Stimulated activated CD4-positive, alpha-beta T cell treated with anti-CD3 and anti-CD28 coated beads, Interleukin-2, amount 100 ng/mL, for 48 hours (primary cell): ENCODE measurements at places on chromosomes 7 and 10.

GRCh38 chr7:86479144-86479543, 164.6 kb upstream of the GRM3 start:
- no peak for DNase-seq

GRCh38 chr7:432256-432655, 87.4 kb downstream of the PDGFA start:
- DNase-seq = no peak

- no peak for DNase-seq
Measured at GRCh38 chr10:31395695-31396094, 76.7 kb downstream of the ZEB1 start.

DNA sequence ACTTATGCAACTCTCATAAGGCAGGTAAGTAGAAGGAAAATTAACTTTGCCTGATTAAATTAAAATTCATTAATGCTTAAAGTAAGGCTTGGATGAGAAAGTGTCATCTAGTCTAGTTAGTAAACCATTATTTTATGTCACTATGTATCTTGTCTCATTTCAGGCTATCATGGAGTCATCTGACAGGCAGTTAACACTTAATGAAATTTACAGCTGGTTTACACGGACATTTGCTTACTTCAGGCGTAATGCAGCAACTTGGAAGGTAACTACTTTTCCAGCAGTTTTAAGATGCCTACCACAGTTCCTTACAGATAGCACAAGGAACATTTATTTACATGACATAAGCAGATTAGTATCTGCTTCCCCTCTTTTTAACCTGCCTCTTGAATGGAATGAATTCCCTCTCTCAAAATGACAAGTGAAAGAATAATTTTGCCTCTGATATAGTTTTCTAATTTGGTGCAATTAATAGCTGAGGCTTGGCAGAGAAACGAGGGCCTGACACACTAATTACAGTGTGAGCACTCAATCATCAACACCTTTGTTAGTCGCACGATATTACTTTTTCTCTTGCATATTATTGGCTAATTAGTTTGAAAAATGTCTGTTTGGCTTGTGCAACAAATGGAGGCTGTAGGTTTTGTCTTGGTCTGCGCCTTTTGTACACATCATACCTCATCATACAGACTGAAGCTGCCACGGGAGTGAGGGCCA, 245.0 kb downstream of the FOXP2 start:
- no peak for DNase-seq

DNA sequence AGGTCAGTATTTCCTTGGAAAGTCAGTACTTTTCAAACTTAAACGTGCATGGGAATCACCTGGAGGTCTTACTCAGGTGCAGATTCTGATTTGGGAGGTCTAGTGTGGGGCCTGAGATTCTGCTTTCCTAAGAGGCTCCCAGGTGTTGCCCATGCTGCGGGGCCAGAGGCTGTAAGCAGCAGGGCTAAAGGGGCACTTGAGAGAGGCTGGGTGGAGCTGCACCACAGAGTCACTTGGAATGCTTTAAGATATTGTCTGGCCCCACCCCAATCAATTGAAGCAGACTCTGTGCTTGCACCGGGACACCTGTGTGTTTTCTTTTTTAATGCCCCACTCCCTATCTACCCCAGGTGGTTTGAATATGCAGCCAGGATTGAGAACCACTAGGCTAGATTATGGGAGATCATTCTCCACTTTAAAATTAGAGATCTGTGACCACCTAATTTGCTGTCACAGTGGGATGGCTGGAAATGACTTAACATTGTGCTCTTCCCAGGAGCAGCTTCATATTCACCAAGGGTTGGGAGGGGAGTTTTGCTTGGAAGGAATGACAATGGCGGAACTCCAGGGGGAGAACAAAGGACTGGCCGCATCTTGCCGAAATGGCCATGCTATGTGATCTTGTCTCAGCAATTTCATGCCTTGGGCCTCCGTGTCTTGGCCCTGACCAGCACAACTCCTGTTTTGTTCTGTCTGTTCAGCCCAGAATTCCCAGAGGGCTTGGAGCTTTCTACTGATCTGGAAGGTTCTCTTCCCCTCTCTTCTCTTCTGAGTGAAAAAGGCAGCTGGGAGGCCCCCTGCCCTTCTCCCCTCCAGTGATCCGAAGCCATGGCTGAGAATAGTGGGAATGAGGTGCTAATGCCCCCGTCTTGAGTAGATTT, 80.2 kb downstream of the FAM241B start:
- DNase-seq = no peak
